ENCODE measurements at places on chromosomes 12 and 14.

DNA sequence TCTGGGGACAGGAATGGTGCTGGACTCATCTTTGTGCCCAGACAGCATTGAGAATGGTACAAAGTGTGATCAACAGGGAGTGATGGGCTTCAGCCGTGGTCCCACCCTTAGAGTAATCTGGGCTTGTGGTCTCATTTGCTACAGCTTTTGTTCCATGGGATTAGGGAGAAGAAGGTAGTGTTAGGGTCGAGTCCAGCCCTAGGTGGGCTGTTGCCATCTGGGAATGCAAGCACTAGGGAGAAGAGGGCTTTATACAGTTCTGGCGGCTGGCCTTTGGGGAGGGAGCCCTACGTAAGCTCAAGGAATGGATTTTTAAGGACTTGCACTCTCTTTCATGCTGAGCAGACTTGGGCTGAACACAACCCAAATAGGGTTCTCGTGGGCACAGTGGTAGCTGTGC, 4.9 kb downstream of the PLEKHG3 start:
- DNase-seq: no peak

DNA sequence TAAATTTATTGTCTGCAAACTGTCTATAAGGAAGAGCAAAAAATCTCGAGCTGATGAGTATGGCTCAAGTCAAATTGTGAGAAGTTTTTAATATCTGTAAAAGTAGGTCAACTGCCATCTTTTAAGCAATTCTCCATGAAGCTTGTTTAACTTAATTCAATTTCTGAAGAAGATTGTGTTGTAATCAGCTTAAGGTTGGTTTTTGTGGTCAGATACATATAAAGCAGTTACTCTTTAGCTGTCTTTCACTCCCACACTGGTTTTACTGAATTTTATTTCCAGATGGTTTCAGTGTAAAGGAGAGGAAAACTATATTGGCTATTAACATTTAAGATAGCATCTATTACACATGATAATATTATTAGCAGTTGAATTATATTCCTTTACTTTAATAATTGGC, 1165.1 kb downstream of the SLC16A7 start:
- no peak for DNase-seq

- DNase-seq: no peak
Measured at GRCh38 chr14:72014486-72014885, 82.3 kb downstream of the RGS6 start.

DNA sequence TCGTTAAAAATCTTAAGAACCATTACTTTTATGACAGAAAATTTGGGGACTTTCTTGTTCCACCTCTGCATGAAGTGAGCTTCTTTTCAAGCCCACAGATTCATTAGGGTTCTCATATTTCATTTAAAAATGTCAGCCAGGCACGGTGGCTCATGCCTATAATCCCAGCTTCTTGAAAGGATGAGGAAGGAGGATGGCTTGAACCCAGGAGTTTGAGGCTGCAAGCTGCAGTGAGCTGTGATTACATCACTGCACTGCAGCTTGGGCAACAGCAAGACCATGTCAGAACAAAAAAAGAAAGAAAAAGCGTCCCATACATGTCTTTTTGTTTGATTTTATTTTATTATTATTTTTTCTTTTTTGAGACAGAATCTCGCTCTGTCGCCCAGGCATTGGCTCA, 43.4 kb upstream of the ATF1 start:
- DNase-seq: no peak

GRCh38 chr12:54579696-54580333, 8.6 kb downstream of the PPP1R1A start:
- peak; percentile 83 for DNase-seq

DNA sequence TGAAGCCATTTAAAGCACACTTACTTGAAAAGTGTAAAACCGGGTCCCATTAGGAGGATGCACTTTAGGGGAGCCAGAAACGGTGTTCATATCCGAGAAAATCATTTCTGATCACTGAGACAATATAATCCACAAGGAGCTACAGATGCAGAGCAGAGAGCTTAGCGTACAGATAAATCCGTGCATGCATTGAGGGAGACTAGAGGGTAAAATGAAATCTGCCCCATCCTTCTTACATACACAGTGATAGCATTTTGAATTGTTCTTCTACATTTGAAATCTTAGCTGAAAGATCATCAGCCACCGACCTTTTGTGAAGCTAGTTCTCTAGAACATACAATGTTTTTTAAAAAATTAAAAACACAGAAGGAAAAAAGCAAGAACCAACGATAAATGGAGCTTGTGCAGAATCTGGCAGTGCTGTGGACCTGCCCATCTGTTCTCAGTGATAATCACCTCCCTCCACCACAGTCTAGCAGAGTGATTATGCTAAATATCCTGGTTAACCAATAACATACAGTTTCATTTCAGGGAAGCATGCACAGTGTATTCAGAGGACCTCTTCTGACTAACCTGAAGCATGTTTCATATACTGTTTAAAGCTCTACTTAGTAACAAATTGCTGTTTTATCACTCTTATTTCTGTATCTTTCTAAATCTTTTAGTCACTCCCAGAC, 161.1 kb downstream of the PPFIA2 start:
- DNase-seq: no peak

GRCh38 chr12:21573733-21574358, 30.8 kb downstream of the GYS2 start:
- DNase-seq: no peak

- no peak for DNase-seq
Measured at GRCh38 chr12:79023784-79024183, 159.2 kb downstream of the SYT1 start.

GRCh38 chr14:32023540-32023939, 53.6 kb upstream of the ARHGAP5 start:
- no peak for DNase-seq

- no peak for DNase-seq
Measured at GRCh38 chr14:102500158-102500662, 9.4 kb downstream of the ANKRD9 start.

DNA sequence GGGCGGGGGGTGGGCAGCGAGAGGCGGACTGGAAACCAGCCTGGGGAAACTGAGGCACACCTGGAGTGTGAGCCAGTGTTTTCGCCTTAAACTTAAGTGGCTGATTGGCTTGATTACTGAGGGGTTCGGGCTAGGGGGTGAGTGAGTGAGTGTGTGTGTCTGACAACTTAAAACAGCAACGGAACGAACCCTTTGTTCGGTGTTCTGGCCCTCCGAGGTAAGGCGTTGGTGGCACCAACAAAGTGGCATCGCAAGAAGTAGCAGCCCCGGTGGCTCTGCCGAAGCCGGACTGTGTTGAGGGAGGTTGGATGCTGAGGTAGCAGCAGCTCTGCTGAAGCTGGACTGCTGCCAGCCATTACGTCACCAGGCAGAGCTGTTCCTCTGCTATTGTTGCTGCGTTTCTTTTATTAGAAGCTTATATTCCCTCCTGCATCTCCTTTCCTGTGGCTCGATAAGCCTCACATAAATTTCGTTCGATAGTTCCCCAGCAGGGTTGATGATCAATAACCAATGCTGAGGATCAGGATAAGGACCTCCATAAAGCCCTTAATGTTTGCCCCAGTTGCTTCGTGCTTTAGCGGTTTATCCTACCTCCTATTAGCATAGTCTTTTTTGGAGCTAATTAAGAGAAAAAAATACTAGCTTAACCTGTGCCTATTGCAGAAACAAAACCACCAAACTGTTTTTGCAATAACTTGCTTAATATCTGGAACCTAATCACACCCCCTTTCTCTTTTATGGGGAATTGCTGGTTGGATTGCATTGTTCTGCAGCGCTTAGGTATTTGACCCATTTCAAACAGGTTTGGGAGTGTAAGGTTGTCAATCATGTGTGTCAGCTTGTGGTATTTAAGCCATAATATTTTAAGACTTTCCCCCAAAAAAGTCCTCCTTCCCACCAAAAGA, 1.3 kb downstream of the GPR137C start:
- peak; percentile 19 for DNase-seq

- DNase-seq: no peak
Measured at GRCh38 chr12:72288911-72289310, 16.7 kb downstream of the TRHDE start.

Data from activated naive CD4-positive, alpha-beta T cell (primary cell).